NCI-H2029 treated with DMSO at 0.1 percent for 48 hours (cell line): ENCODE measurements at places on chromosomes 5 and 9.
A peak's percentile ranks its signal among the peaks of the same experiment; 100 is the strongest.

GRCh38 chr5:133921069-133921468 lies 47.4 kb downstream of the C5orf15 start:
- DNase-seq = no peak

DNA sequence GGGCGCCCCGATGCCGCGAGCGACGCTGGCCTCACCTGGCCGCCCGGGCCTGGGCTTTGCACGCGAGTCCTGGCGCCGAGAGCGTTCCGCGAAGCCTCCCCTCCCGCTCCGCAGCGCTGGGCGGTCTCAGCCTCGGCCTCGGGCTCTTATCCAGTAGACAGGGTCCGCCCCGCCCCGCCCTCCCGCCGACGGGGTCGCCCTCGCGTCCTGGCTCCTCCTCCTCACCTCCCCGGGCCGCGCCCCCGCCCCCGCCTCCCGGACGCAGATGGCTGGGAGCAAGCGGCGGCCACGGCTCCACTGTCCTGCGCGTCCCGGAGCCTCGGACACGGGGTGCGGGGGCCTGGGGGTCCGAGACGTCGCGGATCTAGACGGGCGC lies at the start of gene SLC6A3:
SLC6A3 (minus strand) TSS at position 128 of the 376 bp plus-strand sequence. CDS start 2,243 bp downstream, outside the sequence.
- DNase-seq = no peak

DNA sequence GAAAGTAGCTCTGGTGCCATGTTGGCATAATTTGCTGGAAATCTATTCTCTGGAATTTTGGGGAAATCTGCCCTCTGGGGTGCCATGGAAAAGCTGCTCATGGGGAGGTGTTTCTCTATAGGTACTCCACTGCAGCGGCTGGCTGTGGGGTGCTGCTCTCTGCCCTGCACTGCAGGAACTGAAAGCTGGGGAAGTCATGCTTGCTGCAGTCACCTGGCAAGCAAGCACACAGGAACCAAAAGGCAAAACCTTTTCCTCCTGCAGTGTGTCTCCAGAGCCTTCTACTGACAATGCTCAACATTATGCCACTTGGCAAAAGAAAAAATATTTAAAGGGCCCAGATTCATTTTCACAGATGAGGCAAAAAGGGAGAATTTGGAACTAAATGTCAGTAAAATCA lies 25.8 kb upstream of the CARNMT1 start:
- no peak for DNase-seq

DNA sequence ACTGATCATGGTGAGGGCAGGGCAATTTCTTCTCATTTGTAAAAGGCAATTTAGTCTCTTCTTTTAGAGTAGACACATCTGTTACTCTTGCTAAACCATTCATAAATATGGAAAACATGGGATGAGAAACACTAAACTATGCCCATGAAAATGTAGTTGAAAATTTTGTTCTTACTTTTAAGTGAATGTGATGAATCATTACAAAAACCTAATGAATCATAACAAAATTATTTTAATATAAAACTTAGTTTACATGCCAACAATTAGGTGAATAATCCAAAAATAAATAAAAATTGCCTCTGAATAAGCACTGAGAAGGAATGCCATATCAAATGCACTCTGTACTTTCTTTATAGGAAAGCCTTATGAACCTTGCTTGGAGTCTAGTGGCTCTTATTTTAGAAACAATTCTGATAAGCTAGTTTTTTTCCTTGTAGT lies 297.7 kb upstream of the EFNA5 start:
- DNase-seq = no peak

DNA sequence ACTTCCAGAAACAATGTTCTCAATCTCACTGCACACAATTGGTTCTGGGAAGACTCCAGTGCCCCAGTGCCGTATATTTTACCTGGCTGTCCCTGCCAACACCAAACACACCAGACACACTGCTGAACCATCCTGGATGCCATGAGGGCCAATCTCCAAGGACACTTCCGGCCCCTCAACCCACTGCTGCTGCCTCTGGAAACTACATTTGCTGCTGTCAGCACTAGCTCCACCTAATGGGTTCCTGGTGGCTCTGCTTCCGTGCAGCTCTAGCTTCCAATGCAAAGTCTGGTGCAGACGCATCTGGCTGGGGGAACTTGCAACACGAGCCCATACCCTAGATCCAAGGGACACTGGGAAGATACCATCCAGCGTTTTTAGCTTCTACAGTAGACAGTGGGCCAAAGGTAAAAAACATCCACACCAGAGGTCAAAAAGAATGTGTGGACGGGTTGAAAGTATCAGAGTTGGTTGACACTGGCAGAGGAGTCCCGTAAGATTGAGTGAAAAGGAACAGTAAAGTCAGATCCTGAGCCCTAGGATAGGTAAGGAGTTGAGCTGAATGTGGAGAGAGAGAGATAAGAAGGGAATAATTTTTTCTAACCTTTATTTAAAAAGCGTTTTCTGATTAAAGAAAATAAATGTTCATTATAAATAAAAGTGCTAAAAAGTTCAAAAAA lies 99.7 kb upstream of the KIF2A start:
- no peak for DNase-seq

DNA sequence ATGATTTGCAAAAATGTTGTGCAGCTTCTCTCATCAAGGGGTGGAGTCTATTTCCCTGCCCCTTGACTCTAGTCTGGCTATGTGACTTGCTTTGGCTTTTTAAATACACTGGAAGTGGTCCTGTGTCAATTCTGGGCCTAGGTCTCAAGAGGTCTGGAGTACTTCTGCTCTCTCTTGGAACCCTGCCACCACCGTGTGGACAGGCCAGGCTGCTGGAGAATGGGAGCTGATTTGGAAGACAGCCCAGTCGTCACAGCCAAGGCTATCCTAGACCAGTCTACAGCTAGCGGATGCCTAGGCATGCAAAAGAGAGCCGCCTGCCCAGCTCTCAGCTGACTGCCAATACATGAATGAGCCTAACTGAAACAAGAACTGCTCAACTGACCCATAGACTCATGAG lies 56.7 kb upstream of the CLINT1 start:
- peak; percentile 98 for DNase-seq

- DNase-seq = peak; percentile 4
Measured at GRCh38 chr5:77437194-77437593, 54.9 kb downstream of the WDR41 start.

GRCh38 chr5:27788184-27788583 lies 749.8 kb upstream of the CDH9 start:
- DNase-seq = no peak

- peak; percentile 35 for DNase-seq
Measured at GRCh38 chr9:84953797-84954705, 284.5 kb downstream of the NTRK2 start.

- DNase-seq = no peak
Measured at GRCh38 chr5:68683632-68684036, 410.2 kb upstream of the SLC30A5 start.

DNA sequence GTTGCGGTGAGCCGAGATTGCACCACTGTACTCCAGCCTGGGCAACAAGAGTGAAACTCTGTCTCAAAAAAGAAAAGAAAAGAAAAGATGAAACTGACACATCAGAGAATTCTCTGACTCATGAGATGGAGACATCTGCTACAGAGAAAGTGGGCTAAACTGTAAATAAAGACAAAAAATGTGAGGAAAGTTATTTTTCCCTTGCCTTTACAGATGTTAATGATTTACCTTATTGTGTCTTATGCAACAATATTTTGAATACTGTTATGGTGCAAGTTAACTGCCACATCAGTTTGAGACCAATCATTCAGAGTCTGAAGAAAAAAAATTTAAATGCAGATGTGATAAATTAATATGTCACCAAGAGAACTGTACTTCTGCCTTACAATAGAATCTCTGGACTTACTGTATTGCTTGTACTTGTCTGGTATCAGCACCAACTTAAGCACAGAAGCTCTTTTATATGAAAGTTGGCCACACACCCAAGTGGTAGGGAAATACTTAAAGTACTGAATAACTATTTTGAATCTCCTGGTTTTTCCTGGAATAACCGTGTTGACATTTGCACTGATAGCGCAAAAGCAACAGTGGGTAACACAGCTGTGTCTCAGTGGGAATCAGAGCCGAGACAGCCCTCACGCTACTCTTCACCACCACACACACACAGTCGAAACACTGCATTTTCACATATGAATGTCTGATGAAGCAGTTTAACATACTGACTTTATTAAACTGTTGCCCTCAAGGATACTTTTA lies 169.9 kb downstream of the FANCC start:
- DNase-seq = no peak

DNA sequence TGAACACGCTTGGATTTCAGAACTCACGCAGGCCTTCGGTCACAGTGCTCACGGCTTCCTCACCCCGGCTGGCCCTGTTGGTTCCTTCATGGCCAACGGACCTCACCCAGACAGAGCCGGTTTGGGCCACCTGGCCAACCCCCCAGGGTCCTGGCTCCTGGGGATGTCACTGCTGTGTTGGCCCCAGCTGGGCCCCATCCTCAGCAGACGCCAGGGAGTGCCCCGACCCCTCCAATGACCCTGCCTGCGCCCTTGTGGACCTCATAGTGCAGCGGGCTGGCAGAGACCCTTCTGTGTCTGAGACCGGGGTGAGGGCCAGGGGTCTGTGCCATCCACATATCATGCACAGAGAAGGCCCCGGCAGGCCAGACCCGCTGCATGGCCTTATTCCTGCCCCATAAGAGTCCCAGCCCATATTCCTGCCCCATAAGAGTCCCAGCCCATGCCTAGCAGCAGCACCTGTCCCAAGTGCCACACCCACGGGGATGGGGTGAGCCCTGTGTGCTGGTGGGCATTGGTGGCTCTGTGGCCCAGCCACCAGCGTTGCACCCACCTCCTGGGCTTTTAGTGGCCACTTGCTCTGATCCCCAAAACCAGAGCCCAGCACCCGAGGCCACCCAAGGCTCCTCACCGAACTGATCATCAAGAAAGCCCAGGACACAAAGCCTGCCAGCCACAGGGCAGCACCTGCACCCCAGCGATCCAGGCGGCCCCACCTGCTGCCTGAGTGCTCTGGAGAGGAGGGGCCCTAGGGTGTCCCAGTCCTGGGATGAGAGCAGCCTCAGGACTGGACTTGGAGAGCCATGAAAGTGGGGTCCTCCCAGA lies 1.3 kb upstream of the LPCAT1 start:
- no peak for DNase-seq

DNA sequence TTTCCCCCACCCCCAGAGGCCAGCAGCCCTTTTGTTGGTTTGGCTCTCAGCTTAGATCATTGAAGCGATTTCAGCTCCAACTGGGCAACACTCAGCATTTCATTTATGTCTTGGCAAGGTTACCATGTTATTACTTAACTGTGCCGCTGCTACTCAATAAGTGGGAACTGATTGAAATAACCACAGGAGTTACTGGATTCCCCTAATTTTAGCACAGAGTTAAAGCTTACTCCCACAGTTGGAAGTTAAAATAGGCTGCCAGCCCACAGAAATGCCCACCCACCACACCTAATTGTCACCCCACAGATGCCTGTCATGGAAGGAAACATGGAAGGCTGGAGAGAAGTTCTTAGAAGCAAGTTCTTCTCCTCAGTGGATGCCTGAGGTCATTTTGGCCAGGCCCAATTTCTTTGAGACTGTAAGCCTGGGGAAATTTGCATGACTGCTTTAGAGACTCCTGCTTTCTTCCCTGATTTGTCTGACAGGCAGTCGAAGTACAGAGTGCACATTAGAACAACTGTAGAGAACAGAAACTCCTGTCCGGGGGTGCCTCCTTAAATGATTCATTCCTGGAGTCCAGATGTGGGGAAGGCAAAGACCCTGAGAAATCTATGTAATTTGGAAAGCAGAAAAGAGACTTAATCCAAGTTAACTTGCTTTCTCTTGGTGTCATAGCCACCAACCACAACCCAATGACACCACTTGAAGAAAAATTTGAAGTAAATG lies 370.0 kb downstream of the ZSWIM6 start:
- DNase-seq = no peak

- DNase-seq = no peak
Measured at GRCh38 chr9:33690143-33690933, 105.0 kb upstream of the PRSS3 start.

GRCh38 chr5:55324815-55325418 lies 17.1 kb downstream of the MTREX start:
- DNase-seq = peak; percentile 16

- DNase-seq = no peak
Measured at GRCh38 chr5:38731461-38731860, 114.4 kb upstream of the OSMR start.

GRCh38 chr9:36770025-36770424 lies 197.3 kb downstream of the MELK start:
- no peak for DNase-seq

- no peak for DNase-seq
Measured at GRCh38 chr5:160869989-160870521, 18.0 kb upstream of the ATP10B start.

GRCh38 chr9:93896496-93897033 lies 58.6 kb downstream of the BARX1 start:
- no peak for DNase-seq

GRCh38 chr9:5310851-5311250 lies 6.3 kb upstream of the RLN2 start:
- no peak for DNase-seq
